Esophagus muscularis mucosa (tissue), 4 donors: ENCODE measurements at places on chromosomes 4 and X. TPM values are rescaled to one million over a fixed set of nuclear protein-coding genes. Genes with fewer than 3 reads are reported as not detected.

DNA sequence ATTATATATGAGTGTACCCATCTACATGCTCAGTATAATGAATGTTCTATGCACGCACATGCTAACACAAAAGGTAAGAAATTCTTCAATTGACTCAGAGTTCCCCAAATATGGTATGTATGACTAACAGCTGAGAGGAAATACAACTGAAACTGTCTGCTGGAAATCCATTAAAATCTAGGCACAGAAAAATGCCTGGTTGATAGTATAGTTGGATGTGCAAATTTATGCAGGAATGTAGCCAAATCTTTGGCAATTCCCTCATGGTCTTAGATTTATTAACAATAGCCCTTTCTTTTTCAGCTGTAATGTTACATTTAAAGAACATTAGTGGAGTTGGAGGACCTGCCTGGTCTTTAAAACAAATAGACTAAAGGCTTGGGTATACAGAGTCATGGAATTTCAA is 5.5 kb downstream of the CAMK2D start:
- H3K27me3 ChIP-seq, result no peaks in the 10 kb centered on the region
- H3K36me3 ChIP-seq, result no peaks in the 10 kb centered on the region
- no peak for DNase-seq
- H3K4me1 ChIP-seq, result peaks cover 44% of the 10 kb centered on the region
- no peak overlapping the region for H3K4me3 ChIP-seq
- no peak overlapping the region for H3K27ac ChIP-seq

DNA sequence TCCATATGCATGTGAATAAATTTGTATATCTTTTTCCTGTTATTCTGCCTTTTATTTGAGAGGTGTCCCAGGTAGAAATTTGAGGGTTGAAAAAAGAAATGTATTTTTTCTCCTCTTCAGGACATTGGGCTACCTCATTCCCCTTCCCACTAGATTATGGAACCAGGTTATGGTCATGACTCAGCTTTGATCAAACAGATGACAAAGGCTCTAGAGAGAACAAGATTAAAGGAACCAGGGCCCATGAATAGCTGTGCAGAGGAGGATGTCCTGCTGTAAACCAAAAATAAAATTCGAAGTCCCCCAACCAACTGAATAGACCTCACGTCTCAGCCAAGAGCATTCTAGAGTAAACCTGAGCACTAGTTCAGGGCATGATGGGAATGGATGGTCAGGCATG is 313.2 kb downstream of the RAPGEF2 start:
- DNase-seq, result no peak
- H3K36me3 ChIP-seq, result no peaks in the 10 kb centered on the region
- H3K4me1 ChIP-seq, result no peaks in the 10 kb centered on the region
- H3K27ac ChIP-seq, result no peak overlapping the region
- no peaks in the 10 kb centered on the region for H3K27me3 ChIP-seq

The ZFP92 gene
- 3.2 TPM for total RNA-seq

The PAGE5 gene
- total RNA-seq, result not detected
